ENCODE measurements at places on chromosomes 12 and 14. TPM values are rescaled to one million over a fixed set of nuclear protein-coding genes. Genes with fewer than 3 reads are reported as not detected.

The KRT73 gene
- total RNA-seq = not detected

The C12orf60 gene
- 1.0 TPM for total RNA-seq

GRCh38 chr14:26304056-26304455 is 293.8 kb downstream of the NOVA1 start:
- no peaks in the 10 kb centered on the region for H3K36me3 ChIP-seq
- no peak overlapping the region for H3K27ac ChIP-seq
- no peak for DNase-seq
- H3K4me3 ChIP-seq = no peak overlapping the region

GRCh38 chr12:63981343-63981742 is 136.8 kb downstream of the SRGAP1 start:
- no peak overlapping the region for H3K27ac ChIP-seq
- no peaks in the 10 kb centered on the region for H3K27me3 ChIP-seq
- H3K4me3 ChIP-seq = no peak overlapping the region
- H3K4me1 ChIP-seq = peaks cover 3% of the 10 kb centered on the region

GRCh38 chr12:113666223-113666622 is 194.6 kb upstream of the LHX5 start:
- no peaks in the 10 kb centered on the region for H3K4me1 ChIP-seq
- H3K4me3 ChIP-seq = no peak overlapping the region
- no peak overlapping the region for H3K27ac ChIP-seq
- DNase-seq = no peak
- no peaks in the 10 kb centered on the region for H3K36me3 ChIP-seq

All from ovary (tissue), 10 donors.